ENCODE measurements at places on chromosomes 7 and 10.

DNA sequence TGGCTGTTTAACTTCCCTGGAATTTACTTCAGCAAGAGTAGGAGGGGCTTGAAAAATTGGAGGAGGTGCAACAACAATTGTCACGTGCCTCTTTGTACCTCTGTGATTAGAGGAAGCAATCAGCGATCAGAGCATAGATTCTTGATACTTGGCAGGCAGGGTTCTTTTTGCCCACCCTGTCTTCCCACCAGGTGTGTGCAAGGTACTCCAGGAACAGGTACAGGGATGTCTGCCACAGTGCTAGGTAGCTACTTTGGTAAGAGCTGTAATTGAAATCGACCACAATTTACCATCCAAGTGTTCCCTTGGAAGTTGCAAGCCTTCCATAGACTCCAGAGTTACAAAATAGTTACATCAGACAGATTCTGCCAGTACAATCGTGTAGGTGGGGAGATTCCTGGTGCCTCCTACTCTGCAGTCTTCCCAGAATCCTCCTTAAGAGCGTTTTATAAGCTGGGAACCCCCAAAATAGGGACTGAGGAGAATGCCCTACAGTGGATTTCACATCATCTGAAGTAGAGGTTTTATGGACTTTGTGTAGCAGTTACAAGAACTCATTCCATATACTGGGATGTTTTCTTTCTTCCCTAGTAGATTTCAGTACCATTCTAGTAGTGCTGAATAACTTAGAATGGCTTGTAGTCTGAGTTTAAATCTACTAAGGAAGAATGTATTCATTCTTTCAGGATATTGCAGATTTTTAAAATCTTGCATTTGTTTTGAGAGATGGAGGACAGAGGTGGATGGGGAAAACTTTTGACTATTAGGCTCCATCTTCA, 101.9 kb downstream of the EXOC4 start:
- DNase-seq, result no peak

DNA sequence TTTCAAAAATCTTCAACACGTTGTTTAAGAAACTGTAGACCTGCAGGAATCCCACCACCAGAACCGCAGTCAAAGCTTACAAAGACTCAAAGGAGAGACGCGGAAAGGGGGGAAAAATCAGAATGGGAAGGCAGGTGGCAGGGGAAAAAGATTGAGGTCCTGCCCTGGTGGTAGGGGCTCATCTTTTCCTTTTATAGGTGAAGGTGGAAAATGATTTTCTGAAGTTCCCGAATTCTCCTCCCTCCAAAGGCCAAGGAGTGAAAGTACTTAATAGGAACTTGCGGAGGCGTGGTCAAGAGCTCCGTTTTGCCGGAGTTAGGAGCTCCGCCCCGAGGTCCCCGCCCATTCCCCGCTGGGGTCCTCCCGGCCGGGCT, 724 bp downstream of the BBIP1 start:
- peak; percentile 94 for DNase-seq

DNA sequence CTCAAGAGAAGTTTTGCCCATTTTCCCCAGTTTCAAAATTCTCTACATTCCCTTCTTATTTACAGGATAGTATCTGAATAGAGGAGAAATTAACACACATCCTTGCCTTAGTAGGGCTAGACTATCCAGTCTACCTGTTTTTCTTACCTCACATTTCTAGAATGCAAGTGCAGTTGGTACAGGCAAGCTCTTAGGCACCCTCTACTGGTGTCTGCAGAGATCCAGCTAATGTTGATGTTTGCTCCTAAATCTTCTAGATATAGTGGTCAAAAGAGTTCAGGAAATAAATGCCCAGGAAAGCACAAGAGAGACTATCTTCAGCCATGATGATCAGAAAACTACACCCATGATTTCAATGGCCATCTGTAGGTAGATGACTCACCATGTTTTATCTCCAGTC, 205.3 kb downstream of the HTR7 start:
- DNase-seq, result no peak

GRCh38 chr7:44698046-44698580, 50.5 kb upstream of the ZMIZ2 start:
- no peak for DNase-seq

DNA sequence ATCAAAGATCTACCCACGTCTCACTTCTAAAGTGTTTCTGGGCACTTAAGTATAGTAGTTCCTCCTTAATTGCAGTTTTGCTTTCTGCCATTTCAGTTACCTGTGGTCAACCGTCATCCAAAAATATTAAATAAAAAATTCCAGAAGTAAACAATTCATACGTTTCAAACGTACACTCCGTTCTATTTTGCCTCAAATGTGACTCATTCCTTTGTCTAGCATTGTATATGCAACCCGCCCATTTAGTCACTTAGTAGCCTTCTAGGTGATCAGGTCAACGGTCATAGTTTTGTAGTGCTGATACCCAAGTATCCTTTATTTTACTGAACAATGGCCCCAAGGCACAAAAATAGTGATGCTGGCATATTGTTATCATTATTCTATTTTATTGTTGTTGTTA, 33.8 kb downstream of the HGF start:
- DNase-seq, result no peak

- DNase-seq, result no peak
Measured at GRCh38 chr10:85012305-85012704, 683.9 kb downstream of the CCSER2 start.

- no peak for DNase-seq
Measured at GRCh38 chr7:116500078-116500853, 728 bp downstream of the CAV2 start.

DNA sequence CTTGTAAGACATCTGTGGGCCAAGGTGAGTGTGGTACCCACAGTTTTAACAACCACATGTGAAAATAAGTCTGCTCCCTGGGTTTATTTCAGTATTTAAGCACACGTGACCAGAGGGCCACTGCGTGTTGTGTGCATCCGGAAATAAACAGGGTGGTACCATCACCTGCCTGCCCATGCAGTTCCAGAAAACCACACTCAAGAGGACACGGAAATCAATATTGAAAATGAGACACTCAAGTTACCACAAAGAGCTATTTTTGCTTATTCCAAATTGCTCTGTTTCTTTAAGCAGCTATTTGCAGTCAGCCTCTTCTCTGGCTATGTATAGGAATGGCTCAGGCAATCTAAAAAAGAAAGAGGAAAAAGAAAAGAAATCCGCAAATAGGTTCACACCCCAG, 71.8 kb upstream of the LOXL4 start:
- DNase-seq, result no peak

GRCh38 chr7:133539016-133539415, 286.1 kb downstream of the EXOC4 start:
- DNase-seq, result no peak

- DNase-seq, result no peak
Measured at GRCh38 chr10:105068497-105068896, 427.4 kb downstream of the SORCS3 start.

Data from inflammatory macrophage (primary cell).